ENCODE measurements at places on chromosomes 12 and 14.

- no peak for DNase-seq
Measured at GRCh38 chr14:68677476-68677875, 115.4 kb downstream of the ZFP36L1 start.

DNA sequence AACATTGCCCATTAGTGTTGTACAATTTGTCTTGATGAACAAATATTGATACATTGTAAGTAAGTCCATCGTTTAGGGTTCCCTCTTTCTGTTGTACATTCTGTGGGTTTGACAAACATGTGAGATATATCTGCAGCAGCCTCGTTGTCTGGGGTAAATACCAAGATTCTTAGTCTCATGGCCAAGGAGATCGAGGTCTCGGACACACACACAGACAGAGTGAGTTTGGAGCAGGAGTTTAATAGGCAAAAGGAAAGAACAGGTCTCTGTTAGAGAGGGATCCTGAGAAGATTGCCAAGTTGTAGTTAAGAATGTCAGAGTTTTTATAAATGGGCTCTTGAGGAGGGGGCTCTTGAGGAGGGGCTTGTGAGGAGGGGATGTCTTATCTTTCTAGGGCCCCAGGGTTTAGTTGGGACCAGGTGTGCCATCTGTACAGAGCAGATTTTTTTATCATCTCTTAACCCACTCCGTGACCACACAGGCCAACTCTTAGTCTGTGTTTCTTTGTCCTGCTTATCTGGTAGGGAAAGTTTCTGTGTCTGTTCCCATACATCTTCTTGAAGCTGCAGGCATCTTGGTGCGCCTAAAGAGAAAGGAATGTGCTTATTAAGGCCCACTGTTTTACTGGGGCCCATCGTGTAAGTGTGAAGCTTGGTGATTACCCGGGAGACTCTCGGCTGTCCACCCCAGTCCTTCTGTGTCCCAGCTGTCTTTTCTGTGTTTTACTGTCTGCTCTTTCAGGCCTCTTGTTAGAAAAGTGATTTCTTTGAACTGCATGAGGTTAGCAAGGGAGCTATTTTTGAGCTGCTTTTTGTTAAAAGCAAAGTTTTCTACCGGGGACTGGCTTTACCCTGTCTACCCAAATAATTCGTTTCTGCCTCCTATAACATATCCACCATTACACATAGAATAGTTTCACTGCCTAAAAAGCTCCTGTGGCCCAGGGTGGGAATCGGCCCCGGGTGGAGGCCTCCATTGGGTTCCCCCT lies 22.4 kb upstream of the CLEC2D start:
- no peak for DNase-seq

DNA sequence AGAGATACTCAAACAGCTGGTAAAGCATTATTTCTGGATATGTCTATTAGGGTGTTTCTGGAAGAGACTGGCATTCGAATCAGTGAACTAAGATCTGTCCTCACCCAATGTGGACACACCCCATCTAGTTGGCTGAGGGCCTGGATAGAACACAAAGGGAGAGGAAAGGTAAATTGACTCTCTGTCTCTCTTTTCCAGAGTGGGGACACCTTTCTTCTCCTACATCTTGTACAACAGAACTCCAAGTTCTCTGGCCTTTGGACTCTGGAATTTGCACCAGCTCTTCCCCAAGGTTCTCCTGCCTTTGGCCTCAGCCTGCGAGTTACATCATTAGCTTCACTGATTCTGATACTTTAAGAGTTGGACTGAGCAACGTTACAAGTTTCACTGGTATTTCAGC lies 1253.9 kb downstream of the SLC16A7 start:
- no peak for DNase-seq

DNA sequence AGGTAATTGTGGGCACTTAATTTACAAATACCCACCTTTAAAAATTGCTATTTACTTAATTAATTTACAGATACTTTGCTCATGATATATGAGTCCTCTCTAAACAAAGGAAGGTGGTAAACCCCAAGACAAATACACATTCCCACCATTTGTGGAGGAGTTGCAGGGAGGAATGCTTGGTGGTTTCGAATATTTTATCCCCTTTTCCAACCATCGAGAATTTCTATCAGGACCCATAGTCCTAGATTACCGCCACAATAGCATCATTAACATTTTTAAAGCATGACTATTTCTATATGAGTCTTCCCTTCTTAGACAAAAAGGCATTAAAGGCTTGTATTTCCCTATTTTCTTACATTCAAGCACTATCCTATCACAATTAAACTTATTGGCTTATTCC lies 34.2 kb upstream of the PLEKHA5 start:
- DNase-seq: no peak

DNA sequence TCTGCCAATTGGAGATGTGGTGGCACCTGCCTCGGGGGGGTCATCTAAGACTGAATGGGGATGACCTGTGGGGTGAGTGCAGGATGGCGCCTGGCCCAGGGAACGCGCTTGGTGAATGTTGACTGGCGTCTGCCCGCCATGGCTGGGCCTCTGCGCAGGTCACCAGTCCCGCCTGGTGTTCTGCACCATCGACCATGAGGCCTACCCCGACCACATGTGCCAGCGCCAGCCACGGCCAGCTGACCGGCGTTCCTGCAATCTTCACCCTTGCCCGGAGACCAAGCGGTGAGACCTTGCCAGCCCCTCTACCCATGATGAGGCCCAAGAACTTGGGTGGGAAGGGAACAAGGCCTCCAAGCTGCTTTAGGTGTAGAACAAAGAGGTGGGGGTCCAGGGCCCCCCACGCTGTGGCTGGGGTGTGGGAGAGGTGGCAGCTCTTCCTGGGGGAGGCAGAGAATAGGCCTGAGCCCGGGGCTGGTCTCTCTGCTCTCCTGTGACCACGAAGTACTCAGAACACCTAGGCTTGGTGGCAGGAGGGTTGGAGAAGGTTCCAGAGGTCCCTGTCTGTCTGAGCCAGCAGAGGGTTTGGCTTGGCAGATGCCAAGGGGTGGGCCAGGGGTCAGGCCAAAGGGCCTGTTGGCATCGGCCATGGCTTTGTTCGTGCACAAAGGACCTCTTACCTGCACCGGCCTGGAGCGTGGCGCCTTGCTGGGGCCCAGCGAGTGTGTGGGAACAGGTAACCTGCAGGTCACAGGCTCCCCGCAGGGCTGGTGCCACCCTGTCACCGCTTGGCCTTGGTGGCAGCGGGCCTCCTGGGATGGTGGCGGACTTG lies 15.4 kb downstream of the PAPLN start:
- no peak for DNase-seq

GRCh38 chr14:69580009-69580577 lies 5.4 kb upstream of the CCDC177 start:
- DNase-seq: no peak

- no peak for DNase-seq
Measured at GRCh38 chr12:19199332-19199731, 69.8 kb downstream of the PLEKHA5 start.

DNA sequence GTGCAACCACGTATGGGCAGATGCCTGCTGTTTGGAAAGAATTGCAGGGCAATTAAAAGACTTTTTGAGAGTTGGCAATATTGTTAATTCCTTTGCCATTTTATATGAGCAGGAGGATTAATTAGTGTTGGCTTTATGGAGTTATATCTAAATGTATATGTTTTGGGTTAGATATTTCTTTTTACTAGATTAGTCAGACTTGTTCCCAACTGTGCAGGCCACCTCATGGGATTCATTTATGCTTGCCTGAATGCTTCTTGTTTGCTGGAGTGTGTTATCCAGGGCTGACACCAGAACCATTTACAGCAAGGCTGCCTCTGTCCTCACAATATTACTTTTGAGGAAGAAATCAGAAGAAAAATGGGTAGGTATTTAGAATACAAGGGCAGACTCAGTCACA lies 192.5 kb downstream of the KTN1 start:
- peak; percentile 46 for DNase-seq

GRCh38 chr12:8697476-8698131 lies at the start of gene RIMKLB:
TSS of gene RIMKLB (plus strand) at chr12:8697991. CDS start at chr12:8713867, 15,876 bp downstream.
- DNase-seq: peak; percentile 94

DNA sequence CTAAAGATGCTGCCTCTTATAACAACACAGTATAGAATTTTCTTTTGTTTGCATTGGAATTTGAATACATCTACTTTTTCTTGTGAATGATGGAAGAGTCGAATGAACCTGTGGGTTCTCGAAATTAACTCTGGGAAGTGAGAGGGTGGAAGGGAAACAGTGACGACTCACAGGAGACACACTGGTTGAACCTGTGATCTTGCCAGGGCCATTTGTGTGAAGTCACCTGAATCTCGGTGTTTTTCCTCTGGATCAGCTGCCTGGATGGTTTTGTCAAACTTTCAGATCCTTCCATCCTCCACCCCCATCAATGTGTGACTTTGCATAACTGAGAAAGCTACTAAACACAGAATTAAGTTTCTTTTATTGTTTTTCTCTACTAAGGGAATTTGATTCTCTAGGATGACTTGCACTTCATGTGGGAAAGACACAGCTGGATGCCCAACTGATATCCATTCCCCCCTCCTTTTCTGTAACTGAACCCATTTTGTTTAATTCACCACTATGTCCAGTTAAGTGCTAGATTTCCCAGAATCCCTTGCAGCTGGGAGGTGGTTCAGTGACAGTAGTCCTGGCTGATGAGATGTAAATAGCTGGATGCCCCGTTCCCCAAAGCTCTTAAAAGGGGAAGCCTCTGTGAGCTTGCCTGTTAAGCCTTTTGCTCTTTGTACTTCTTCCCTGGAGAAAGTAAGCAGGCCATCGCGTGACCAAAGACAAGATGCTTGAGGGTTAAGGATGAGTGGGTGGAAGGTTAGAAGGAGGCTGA lies 6.3 kb downstream of the PPFIBP1 start:
- DNase-seq: no peak
